ENCODE measurements at places on chromosomes 7 and 10.

DNA sequence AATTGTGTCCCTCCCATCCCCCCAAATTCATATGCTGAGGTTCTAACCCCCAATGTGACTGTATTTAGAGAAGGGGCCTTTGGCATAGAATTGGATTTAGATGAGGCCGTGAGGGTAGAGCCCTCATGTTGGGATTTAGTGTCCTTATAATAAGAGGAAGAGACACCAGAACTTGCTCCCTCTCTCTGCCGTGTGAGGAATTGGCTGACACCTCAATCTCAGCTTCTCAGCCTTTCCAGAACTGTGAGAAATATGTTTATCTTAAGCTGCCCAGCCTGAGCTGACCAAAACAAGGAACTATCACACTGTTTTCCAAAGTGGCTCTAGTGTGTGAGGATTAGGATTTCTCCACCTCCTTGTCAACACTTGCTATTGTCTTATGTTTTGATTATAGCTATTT lies 400.0 kb upstream of the FZD8 start:
- DNase-seq = no peak

DNA sequence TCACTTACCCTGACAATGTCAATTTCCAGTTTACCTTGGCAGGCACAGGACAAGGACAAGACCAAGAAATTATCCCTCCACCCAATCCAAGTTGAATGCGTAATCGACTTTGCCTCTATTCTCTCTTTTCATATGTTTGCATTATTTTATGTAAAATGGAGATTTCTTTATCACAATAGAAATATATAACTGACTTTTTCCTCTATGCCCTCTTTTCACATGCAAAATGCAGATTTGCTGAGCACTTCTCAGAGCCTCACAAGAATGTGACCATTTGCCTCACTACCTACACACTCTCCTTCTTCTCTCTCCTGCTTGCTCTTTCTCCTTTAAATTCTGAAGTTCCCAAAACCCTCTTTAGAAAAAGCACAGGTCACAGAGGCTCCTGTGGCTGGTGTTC lies 15.1 kb downstream of the CYP3A43 start:
- no peak for DNase-seq

GRCh38 chr10:43774234-43774769 lies 125.6 kb upstream of the ZNF32 start:
- DNase-seq = no peak

GRCh38 chr7:55072251-55072650 lies 53.4 kb downstream of the EGFR start:
- no peak for DNase-seq

DNA sequence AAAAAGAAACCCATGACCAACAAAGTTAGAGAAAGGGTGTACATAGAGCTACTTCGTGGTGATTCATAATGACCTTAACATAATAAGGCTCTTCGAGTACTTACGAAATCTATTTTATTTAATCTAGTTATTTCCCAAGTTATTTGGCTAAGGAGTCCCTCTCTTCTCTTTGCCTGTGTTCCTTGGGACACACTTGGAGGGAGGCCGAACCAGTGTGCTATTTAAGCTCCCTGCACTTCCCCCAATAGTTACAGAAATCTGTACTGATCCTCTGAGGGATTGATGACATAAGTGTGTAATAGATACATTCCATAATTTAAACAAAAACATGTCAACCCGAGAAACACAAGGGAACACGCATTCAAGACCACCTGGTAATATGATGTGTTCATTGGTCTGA lies 351.1 kb downstream of the GATA3 start:
- no peak for DNase-seq

DNA sequence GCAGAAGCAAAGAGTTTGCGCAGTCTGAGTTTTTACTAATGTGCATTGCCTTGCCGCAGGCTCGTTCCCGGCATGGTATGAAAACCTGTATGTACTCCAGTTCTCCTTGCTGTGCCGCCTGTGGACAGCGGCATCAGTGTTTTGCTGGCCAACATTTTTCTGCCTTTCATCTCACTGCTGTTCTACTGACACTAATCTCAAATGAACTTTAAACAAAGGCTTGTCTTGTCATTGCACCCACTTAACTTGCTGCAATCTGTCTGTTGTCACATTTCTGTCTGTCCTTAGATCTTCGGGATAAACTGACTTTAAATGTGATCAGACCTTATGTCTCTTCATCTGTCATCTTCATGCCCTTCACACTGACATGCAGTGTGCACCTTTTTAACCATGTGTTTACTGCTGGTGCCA lies 71.7 kb upstream of the ZNRF2 start:
- no peak for DNase-seq

GRCh38 chr10:124152139-124153022 lies 59.0 kb upstream of the CHST15 start:
- DNase-seq = no peak

GRCh38 chr7:156327474-156327873 lies 313.1 kb upstream of the RNF32 start:
- DNase-seq = no peak

- DNase-seq = no peak
Measured at GRCh38 chr7:39565538-39565937, 666 bp upstream of the YAE1 start.

- no peak for DNase-seq
Measured at GRCh38 chr10:100654782-100655325, 90.5 kb upstream of the PAX2 start.

DNA sequence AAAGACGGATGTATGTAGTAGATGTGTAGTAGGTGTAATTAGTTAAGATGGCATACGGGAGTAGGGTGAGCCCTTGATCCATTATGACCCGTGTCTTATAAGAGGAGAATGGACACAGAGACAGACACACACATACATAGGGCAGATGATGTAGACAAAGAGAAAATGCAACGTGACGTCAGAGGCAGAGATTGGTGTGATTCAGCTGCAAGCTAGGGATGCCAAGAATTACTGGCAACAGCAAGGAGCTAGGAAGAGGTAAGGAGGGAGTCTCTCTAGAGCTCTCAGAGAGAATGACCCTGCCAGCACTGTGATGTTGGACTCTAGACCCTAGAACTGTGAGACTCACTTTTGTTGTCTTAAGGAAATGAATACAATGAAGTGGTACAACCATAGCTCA lies 247.0 kb upstream of the HABP2 start:
- no peak for DNase-seq

GRCh38 chr10:608331-609261 lies 80.9 kb downstream of the DIP2C start:
- DNase-seq = no peak

DNA sequence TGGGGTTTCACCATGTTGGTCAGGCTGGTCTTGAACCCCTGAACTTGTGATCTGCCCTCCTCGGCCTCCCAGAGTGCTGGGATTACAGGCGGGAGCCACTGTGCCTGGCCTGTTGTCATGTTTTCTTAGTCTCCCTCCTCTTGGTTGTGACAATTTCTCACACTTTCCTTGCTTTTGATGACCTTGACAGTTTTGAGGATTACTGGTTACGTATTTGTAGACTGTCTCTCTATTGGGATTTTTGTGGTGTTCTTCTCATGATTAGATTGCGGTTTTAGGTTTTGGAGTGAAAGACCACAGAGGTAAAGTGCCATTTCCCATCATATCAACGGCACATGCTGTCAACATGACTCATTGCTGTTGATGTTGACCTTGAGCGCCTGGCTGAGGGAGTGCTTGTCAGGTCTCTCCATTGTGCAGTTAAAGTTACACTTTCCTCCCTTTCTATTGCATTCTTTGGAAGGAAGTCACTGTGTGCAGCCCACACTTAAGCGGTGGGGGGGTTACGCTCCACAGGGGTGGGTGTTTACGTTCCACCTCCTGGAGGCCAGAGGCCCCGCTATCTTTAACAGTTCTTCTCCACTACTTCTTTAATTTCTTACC lies 10.8 kb downstream of the NEURL1 start:
- DNase-seq = no peak

GRCh38 chr7:43490016-43490415 lies 92.9 kb upstream of the STK17A start:
- no peak for DNase-seq

DNA sequence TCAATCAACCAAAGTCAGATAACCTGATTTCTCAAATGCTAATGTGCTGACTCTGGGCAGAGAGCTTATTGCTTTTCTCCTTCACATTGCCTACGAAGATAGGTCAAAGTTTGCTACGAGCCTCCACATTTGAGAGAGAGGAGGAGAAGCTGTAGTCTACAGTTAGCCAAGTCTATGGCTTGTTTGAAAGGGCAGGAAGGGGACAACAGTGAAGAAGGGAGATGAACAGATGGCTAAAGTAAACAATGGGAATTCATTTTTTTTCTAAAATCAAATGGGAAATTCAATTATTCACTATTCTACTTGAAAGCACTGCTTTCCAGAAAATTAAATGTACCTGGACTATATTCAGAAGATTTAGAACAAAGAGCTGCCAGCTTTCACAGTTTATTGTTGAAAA lies 126.7 kb upstream of the C1QL3 start:
- DNase-seq = no peak

GRCh38 chr7:128366300-128366699 lies 4.8 kb upstream of the PRRT4 start:
- no peak for DNase-seq

DNA sequence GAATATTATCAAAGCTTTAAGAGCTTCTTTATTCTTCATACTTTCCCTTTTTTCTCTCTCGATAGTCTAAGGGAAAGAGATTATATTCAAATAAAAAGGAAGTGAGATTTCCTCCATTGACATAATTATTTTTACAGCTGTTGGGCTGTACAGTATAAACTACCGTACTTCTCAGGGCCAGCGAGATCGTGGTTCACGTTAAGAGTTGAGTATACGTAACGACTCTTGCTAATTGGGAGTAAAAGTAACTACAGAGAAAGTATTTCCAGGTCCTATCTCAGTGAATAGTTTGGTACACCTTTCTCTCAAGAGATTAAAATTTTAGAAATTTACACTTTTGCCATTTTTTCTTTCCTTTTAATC lies 57.8 kb downstream of the INPP5F start:
- no peak for DNase-seq

- no peak for DNase-seq
Measured at GRCh38 chr10:4107285-4107851, 322.4 kb upstream of the KLF6 start.

DNA sequence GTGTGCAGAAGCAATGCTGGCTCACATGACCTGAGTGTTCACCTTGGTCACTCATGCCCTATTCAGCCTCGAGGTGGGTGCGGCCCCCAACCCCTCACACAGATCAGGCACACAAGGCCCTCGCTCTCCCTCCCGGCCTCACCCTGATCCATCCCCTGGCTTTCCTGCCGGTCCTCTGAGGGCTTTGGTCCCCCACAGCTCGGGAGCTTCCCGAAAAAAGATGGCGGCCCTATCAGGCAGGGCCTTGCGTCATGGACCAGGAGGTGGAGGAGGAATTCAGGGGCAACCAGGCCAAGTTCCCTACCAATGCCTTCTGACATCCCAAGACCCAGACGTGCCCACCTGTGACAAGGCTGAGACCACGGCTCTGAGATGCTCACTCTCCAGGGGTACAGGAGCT lies 43.7 kb upstream of the DNAAF5 start:
- no peak for DNase-seq

GRCh38 chr10:77071001-77071511 lies 566.6 kb downstream of the KCNMA1 start:
- DNase-seq = no peak

DNA sequence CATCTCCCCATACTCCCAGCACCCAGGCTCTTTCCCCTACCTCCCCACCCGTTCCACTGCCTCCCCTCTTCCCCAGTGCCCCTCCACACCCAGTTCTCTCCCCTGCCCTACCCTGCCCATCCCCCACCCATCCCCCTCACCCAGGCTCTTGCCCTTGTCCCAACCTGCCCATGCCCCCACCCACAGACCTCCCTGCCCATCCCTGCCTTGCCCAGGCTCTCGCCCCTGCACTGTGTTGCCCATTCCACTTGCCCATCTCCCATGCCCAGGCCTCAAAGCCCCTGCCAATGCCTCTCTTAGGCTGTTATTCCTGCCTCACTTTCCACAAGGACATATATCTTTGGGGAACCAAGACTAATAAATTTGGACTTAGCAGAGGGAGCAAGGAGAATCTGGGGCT lies 262.6 kb upstream of the CXCL12 start:
- no peak for DNase-seq

GRCh38 chr7:89773611-89774010 lies 380.7 kb upstream of the STEAP1 start:
- no peak for DNase-seq

DNA sequence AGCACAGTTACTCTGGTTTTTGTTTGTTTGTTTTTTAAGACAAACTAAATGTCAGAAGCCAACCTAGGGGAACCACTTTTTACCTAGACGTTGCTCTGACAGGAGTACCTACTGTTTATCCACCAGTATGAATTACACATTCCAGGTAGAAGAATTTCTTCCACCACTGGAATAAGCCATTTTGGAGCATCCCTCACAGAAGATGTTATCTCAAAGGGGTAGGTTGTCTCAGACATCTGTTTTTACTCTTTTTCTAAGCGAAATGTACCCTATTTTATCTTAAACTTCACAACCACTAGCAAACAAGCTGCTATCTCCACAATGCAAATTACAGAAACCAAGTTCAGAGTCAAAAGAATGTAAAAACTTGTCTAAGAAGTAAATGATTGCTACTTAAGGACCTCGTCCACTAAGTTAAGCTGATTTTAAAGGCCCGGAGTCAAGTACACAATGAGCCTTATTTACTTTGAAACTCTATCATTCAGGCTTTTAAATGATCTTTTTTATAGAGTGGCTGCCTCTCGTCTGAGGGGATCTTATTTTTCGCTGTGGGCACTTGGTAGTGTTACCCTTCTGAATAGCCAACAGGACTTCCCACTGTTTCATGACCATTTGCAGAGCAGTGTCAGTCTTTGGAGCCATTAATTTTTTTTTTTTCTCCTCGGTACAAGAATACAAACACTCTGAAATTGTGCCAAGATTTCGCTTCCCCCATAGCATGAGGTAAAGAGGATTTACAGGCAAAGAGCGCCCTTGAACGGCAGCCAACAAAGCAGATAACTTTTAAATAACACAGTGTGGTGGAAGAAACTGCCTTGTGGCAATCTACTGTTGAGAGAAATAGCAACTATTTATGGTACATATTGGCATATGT lies 15.7 kb upstream of the ARMC3 start:
- no peak for DNase-seq

DNA sequence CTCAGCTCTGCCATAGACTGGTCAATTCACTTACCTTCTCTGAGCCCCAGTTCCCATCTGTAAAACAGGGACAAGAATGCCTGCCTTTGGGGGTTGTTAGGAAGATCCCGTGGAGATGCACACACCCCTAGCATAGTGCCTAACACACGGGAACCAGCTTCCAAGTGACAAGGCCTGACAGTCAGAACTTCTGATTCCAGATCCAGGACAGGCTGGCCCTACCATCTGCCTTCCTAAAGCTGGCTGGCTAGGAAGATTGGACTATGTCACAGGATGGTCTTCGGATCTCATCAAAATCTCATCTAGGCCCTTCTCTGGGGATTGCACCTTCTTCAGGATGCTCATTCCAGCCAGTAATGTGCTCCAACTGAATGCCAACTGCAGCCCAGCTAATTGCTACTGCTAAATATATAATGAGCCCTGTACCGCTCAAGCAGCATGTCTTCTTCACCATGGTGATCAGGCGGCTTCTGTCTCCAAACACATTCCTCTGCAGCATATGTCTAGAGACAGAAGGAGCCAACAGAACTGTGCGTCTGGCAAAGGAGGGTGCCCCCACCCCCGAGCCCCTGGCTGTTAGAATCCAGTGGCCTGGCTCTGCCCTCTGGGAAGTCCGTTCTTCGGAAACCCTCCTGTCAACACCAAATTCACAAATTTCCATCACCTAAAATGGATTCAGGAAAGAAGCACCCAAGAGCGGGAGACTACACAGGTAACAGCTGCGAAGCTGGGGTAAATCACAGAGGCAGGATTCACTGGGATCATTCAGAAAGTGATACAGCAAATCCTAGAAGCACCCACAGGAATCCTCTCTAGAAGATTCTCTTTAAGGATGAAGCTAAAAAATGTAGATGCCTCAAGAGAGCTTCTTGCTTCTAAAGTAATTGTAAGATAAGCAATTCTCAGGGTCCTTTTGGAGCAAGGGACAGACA lies 142.1 kb upstream of the EEPD1 start:
- no peak for DNase-seq

All from activated CD4-positive, alpha-beta T cell treated with anti-CD3 and anti-CD28 coated beads for 24 hours (primary cell).